Renal cortical epithelial cell (primary cell): ENCODE measurements at places on chromosomes 1 and 21.

GRCh38 chr1:223771814-223772770 lies 59.8 kb downstream of the CAPN2 start:
- DNase-seq: peak; percentile 88

- DNase-seq: no peak
Measured at GRCh38 chr21:40595806-40596205, 251.2 kb downstream of the DSCAM start.

DNA sequence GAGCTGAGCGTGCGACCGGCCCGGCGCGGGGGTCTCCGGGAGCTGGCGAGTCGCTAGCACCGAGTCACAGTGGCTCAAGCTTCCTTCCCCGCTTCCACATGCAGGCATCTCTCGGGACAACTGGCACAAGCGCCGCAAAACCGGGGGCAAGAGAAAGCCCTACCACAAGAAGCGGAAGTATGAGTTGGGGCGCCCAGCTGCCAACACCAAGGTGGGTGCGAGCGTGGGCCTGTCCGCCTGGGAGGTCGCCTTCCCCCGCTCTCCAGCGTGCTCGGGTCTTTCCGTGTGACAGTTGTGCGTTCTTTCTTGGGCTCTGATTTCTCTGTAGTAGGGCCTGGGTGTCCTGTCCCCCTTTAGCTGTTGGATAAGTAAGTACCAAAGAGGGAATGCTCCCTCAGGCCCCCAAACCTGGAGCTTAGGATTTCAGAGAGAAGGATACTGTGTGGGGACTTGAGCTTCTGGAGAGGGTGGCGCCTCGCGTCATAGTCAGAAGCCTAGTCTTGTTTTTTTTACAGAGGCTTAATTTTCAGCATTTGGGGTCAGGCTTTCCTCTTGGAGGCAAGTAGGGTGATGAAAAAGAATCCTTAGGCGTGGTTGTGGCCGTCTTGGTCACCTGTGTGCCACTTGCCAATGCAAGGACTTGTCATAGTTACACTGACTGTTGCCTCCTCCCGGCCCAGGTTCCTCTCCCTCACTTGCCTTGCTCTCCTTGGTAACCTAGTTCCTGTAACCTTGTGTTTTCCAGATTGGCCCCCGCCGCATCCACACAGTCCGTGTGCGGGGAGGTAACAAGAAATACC lies 790 bp downstream of the RPS8 start:
- DNase-seq: no peak

GRCh38 chr21:42160111-42160721 lies 58.7 kb upstream of the ABCG1 start:
- DNase-seq: no peak

DNA sequence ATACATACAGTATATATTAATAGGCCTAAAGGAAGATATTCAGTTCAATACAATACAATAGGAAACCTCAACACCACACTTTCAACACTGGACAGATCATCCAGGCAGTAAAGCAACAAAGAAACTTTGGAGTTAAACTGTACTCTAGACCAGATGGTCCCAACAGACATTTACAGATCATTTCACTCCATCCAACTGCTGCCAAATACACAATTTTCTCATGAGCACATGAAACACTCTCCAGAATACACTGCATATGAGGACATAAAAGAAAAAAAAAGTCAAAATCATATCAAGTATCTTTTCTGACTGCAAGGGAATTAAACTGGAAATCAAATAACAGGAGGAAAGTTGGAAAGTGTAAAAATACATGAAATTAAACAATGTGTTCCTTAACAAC lies 607.5 kb upstream of the BRINP3 start:
- no peak for DNase-seq

- no peak for DNase-seq
Measured at GRCh38 chr1:205204552-205204951, 7.0 kb downstream of the DSTYK start.

- no peak for DNase-seq
Measured at GRCh38 chr21:32585042-32585710, at the start of gene TCP10L. Gene TCP10L, minus strand, starts transcription at chr21:32585523. Its CDS starts 1,219 bp downstream, at chr21:32584304.

- DNase-seq: no peak
Measured at GRCh38 chr1:159079525-159079924, 3.0 kb upstream of the AIM2 start.

- DNase-seq: no peak
Measured at GRCh38 chr21:29586696-29587095, 288.0 kb downstream of the BACH1 start.

DNA sequence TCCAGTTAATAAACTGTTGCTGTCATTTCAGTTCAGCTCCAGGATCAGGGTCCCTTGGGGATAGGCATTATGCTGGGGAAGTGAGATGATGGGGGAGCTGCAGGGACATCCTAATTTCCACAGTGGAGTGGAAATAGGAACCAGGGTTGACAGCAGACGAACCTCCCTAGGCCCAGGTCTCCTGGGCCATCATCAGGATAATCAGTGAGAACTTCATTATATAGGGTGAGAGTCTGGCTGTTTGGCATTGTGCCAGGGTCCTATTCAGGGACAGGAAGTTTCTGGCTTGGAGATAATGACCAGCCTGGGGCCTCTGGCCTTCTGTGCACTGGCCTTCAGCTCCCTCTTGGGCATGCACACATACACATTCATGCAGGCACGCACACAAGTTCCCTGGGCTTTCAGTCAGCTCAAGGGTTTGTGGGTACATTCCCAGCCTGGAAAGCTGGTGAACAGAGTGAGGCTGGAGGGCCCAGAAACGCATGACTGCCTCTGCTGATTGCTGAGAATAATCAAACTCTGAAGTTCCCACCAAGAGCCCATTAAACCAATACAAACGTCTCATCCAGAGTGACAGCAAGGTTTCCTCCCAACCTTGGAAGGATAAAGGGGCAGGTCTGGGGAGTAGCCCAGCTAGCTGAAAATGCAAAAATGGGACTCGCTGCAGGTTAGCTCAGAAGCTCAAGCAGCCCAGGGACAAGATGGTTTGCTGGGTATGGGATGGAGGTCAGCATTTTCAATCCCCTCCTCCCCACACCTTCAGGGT lies 13.9 kb upstream of the LRIG2 start:
- DNase-seq: peak; percentile 79

DNA sequence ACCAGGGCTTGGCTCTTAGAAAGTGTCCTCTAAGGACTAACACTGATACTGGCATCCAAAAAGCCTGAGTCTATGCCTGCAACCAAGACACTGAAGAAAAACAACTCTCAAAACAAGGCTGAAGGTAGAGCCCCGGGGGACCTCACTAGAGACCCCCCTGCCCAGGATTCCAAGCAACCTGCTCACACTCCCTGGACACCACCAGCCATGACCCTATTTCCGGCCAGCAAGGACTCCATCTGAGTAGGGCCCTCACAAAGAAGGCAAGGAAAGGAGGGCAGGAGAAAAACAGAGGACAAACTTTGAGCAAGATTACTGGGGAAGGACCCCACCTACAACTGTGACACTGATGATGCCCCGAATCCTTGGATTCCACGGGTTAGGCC lies 343.1 kb downstream of the NPHP4 start:
- no peak for DNase-seq

- peak; percentile 35 for DNase-seq
Measured at GRCh38 chr1:165397944-165398343, 41.4 kb upstream of the LMX1A start.

DNA sequence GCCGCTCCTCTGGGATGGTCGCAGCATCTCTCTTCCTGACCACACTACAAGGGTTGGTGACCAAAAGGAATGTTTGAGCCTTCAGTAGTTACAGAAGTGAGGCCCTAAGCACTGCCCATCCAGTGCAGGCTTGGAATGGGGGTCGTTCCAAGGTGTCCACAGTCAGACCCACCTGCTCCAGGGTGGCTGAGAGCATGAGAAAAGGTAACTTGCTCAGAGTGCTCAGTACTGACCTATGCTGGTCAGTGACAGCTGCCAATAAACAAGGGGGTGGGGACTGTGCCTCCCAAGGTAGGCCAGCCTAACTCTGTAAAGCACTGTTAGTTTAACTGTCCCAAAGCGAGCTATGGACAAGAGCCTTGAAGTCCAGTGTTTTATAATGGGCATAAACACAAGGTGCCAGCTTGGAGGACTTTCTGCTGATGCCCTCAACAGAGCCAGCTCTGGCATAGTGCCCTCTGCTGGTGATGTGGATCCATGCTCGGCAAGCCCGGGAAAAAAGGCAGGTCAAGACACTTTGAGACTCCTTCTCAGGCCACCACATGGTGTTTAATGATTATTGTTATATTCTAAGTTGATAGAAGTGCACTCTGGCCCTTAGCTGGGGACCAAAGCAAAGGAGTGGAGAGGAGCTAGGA lies 78.1 kb upstream of the DNAH14 start:
- peak; percentile 43 for DNase-seq

- no peak for DNase-seq
Measured at GRCh38 chr1:153389973-153390879, 647 bp downstream of the S100A8 start.

- no peak for DNase-seq
Measured at GRCh38 chr1:22851517-22851916, 121.1 kb downstream of the LACTBL1 start.

DNA sequence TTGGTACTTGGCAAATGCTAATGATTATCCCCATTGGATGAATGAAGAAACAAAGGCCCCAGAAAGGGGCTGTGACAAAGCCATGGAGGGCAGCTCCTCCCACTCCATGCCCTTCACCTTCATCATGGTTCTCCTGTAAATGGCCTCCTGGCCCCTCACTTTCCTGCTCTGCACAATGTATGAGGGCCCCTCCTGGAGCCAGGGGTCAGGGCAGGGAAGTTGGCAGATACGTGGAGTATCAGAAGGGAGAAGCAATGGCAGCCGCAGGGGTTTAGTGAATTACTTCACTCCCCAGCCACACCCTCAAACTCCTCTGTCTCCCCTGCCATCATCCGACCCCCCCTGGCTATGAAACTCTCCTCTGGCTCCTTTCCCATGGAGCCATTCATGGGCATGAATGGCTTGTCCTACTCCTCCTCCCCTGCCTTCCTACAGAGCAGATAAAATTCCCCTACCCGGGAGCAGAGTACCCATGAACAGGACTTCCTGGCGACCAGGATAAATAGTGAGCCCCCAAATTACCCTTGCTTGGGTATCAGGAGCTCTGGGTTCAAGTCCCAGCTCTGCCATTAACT lies 86.3 kb downstream of the CAMK2N1 start:
- DNase-seq: no peak

- DNase-seq: peak; percentile 28
Measured at GRCh38 chr1:6962996-6963911, 178.0 kb downstream of the CAMTA1 start.

DNA sequence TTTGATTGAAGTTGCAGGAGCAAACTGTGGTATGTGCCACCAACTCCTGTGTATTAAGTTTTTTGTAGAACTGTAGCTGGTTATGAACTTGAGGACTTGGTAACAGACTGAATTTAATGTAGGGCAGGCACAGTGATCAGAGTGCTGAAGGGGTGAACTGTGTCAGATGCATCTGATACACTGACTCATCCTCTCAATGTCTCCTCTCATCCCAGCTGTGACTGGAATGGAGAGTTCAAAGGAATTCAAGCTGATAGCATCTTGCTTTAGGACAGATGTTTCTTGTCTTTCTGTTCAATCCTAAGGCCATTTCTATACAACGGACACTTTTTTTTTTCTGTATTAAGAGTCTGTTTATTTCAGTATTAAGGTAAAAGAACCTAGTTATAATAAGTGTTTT lies 25.0 kb upstream of the GBP1 start:
- DNase-seq: no peak

- DNase-seq: no peak
Measured at GRCh38 chr1:109850827-109851226, 59.8 kb upstream of the CSF1 start.

DNA sequence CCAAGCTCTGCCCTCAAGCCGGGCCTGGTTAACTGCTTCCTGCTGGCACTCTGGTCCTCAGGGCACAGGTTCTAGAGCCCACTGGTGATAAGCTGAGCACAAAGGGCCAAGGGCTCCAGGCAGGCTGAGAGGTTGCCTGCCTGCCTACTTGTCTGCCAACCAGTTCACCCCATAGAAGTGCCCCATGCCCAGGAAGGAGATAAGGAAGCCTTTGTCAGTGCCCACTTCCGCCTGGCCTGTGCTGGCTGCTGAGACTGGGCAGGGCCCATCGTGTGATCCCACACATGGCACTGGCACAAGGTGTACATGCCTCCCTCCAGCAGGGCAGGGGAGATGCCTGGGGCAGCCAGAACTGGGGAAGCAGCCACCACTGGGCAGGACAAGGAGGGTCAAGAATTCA lies 24.1 kb downstream of the SLC9A1 start:
- DNase-seq: no peak

- DNase-seq: no peak
Measured at GRCh38 chr1:70812442-70813109, 235.0 kb downstream of the PTGER3 start.

GRCh38 chr1:188343914-188344313 lies 1515.2 kb downstream of the PLA2G4A start:
- no peak for DNase-seq

- peak; percentile 74 for DNase-seq
Measured at GRCh38 chr1:9687120-9687873, 35.8 kb downstream of the PIK3CD start.

DNA sequence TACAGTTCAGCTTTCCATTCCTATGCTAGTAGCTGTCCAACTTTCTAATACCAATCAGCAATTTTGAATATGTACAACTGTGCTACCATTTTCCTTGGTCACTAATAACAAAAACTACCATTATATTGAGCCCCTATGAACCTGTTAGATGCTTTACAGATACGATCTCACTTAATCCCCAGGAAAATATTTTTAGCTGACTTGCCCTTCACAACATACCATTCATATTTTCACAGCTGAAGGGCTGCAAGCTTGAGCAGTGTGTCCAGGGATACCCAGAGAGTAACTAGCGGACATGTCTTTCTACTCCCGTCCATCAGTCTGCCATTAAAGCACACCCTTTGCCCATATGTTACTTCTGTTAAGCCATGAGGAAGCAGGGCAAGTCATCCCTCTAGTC lies 140.5 kb downstream of the SPATA46 start:
- no peak for DNase-seq
